ENCODE measurements at places on chromosomes 2 and 18. TPM values are rescaled to one million over a fixed set of nuclear protein-coding genes. Genes with fewer than 3 reads are reported as not detected.

The CFAP53 gene
- total RNA-seq = 0.40 TPM

The SATB2 gene
- 0.02 TPM for total RNA-seq

DNA sequence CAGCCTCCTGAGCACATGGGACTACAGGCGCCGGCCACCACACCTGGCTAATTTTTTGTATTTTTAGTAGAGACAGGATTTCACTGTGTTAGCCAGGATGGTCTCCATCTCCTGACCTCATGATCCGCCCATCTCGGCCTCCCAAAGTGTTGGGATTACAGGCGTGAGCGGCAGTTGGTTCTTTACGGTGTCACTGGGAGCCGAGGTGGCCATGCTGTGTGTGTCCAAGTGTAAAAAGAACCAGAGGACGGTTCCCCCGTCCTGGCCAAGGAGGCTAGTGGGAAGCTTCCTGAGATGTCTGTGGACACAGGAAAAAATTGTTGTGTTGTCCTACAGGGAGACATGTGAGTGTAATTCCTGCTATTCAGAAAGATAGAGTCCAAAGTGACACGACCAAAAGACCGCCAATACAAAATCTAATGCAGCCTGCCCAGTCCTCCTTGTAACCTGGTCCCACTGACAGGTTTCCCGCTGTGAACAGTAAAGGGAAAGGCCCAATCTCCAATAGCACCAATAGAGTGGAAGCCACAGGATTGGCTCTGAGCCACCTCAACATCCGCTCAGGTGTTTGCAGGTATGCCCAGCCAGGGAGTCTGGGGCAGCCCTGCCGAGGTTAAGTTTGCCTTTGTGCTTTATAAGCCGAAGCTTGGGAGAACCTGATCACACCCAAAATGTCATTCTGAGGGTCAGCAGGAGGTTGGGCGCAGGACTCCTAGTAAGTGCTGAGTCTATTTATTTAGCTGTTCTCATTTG, 40.6 kb downstream of the NCK2 start:
- no peak overlapping the region for H3K27ac ChIP-seq
- no peak for DNase-seq
- peaks cover 11% of the 10 kb centered on the region for H3K36me3 ChIP-seq
- H3K27me3 ChIP-seq = no peaks in the 10 kb centered on the region
- H3K4me3 ChIP-seq = no peak overlapping the region

- no peak for DNase-seq
- no peaks in the 10 kb centered on the region for H3K27me3 ChIP-seq
- no peaks in the 10 kb centered on the region for H3K4me1 ChIP-seq
- no peaks in the 10 kb centered on the region for H3K36me3 ChIP-seq
These were observed 501.5 kb downstream of the BCL11A start for GRCh38 chr2:60051991-60052390.

DNA sequence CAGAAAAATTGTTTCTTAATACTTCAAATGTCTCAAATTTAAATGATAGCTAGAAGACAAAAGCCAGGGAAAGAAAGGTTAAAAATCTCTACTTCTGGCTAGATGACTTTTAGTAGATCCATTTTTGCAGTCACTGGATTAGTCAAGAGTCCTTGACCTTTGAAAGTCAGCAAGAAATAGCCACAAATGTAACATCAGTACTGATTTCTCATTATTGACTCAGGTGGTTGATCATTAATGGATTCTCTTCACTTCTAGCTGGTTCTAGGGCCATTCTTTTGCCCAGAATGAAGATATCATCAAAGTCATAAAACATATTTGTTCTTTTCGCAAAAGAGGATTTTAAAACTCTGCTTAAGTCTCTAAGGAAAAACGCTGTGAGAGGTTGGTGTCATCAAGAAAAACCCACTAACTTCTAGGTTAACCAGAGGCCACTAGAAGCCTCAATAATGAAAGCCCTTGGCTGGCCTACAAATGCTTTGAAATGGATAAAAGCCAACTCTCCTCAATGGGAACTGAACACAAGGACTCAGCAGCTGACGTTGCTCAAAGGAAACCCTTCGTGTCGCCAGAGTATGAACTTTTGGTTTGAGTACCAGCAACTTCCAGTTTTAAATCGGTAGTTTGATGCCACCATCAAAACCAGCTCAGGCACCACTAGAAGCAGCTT, 66.3 kb downstream of the IRS1 start:
- peak overlapping the region; percentile 73 for H3K27ac ChIP-seq
- H3K4me1 ChIP-seq = peaks cover 11% of the 10 kb centered on the region
- H3K36me3 ChIP-seq = no peaks in the 10 kb centered on the region
- H3K4me3 ChIP-seq = no peak overlapping the region
- peak; percentile 26 for DNase-seq
- H3K27me3 ChIP-seq = no peaks in the 10 kb centered on the region

DNA sequence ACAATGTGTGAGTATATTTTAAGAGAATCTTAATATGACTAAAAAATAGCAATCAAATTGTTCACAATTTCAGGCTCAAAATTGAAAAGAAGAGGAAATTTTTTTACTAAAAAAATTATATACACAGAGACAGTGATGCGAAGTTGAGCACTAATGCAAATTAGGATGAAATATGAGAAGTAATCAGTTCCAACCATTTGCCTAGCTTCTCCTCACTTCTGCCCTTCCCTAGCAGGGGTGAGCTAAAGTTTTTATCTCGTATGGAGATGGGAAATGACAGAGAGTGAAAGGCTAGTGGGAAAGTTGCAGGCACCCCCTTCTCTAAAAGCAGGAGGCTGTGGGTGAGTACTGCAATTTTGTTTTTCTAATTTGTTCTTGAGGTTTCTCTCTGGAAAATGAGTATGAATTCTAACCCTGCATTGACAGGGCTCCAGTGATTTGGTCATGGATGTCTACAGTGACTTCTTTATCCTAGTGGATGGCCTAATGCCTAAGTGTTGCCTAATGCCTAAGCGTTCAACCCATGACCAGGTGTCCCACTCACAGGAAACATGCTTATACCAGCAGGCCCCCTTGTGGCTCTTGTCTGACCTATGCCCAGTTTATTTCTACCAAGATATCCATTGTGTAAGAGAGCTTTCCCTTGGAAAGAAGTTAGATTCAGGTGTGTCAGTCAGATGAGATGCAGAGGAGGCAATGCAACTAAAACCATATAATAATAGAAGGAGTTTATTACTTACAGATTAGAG, 78.0 kb upstream of the HNMT start:
- H3K27ac ChIP-seq = no peak overlapping the region
- H3K4me3 ChIP-seq = no peak overlapping the region
- no peaks in the 10 kb centered on the region for H3K4me1 ChIP-seq
- DNase-seq = no peak

The CDH19 gene
- total RNA-seq = not detected

DNA sequence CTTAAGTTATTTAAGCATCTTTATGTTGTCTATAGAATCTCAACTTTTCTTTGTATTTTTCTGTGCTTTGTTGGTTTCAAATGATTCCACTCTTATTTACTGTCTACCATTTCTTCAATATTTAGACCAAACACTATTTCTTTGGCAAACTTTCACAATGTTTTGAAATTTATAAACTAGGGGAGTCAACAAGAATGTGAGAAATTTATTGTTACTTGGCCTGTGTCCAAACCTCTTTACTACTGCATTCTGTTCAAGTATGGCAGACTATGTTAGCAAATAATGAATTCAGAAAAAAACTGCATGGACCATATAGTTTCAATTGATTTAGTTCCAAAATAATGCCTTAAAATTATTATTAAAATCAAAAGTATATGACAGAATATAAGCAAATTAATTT, 470.2 kb downstream of the FBXO15 start:
- H3K4me3 ChIP-seq = no peak overlapping the region
- H3K27me3 ChIP-seq = no peaks in the 10 kb centered on the region
- no peaks in the 10 kb centered on the region for H3K36me3 ChIP-seq
- DNase-seq = no peak

DNA sequence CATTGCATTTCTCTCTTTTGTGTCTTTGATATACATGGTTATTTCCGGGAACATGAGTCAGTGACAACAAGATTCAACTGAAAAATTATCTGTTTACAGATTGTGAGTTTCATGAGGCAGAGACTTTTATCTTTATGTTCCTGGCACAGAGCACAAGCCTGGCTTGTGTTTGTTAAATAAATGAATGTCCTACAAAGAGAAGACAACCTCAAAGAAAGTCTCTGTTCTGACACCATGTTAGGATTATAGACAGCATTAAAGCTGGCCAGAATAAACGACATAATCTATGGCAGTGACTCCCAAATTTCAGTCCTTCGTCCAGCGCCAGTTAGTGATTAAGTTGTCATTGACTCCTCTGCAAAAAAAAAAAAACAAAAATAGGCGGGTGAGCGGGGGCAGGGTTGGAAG, 97.4 kb upstream of the DNAJC10 start:
- no peak for DNase-seq
- H3K4me1 ChIP-seq = no peaks in the 10 kb centered on the region
- H3K4me3 ChIP-seq = no peak overlapping the region
- H3K27ac ChIP-seq = no peak overlapping the region

GRCh38 chr18:48924630-48925490, 25.9 kb downstream of the SMAD7 start:
- peaks cover 11% of the 10 kb centered on the region for H3K36me3 ChIP-seq
- H3K27ac ChIP-seq = peak overlapping the region; percentile 61
- H3K4me3 ChIP-seq = no peak overlapping the region
- H3K4me1 ChIP-seq = peaks cover 68% of the 10 kb centered on the region

DNA sequence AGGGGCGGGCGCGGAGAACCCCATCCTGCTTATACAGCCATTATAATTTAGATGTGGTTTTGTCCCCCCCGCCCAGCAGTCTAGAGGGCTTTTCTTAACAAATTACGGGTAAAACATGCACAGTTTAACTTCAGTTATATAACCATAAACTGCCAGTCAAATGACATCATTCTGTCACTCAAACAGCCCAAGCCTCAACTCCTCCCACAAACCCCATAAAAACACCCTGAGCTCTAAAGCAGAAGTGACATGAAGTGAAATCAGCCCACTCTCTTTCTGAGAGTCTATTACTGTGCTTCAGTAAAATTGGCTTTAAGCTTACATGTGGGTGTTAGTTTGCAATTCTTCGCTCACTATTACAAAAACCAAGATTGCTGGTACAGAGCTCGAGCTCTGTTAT, 705.1 kb upstream of the GCFC2 start:
- H3K4me1 ChIP-seq = no peaks in the 10 kb centered on the region
- no peak overlapping the region for H3K27ac ChIP-seq
- no peaks in the 10 kb centered on the region for H3K27me3 ChIP-seq
- H3K4me3 ChIP-seq = no peak overlapping the region
- no peak for DNase-seq

GRCh38 chr2:197159661-197160211, 150.8 kb downstream of the ANKRD44 start:
- H3K4me1 ChIP-seq = peaks cover 76% of the 10 kb centered on the region
- DNase-seq = peak; percentile 39
- peaks cover 16% of the 10 kb centered on the region for H3K36me3 ChIP-seq
- no peaks in the 10 kb centered on the region for H3K27me3 ChIP-seq

GRCh38 chr2:239235311-239235710, 165.5 kb downstream of the HDAC4 start:
- DNase-seq = no peak
- no peaks in the 10 kb centered on the region for H3K27me3 ChIP-seq
- peaks cover 61% of the 10 kb centered on the region for H3K4me1 ChIP-seq

The INHBB gene
- total RNA-seq = not detected

The GRB14 gene
- not detected for total RNA-seq

DNA sequence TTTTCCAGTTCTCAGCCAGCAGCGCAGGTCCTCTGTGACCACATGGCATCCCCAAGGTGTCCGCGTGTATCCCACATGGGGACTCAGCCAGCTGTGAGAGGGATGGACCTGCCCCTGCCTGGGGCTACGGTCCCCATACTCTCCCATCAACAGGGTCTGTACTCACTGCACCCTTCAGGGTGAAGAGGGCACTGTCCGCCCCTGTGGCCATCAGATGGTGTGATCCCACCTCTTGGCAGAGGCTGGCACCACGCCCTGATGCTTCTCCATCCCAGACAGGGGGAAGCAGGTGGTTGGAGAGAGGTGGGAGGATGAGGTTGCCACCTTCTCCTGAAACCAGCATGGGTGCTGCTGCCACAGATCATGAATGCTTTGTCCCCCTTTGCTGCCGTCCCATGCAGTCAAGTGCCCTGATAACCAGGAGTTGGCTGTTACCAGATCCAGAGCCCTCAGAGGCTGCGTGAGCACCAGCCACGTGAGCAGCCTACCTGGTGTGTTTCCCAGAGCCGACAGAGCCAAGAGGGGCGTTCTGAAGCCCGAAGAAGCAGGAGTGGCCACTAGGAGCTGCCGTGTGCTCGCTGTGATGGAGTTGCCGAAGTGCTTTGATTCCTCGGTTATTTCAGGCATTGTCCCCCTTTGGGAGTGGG, 93.9 kb downstream of the SH3RF3 start:
- no peak for DNase-seq
- H3K4me1 ChIP-seq = peaks cover 10% of the 10 kb centered on the region
- no peaks in the 10 kb centered on the region for H3K36me3 ChIP-seq
- H3K27ac ChIP-seq = no peak overlapping the region
- H3K4me3 ChIP-seq = no peak overlapping the region
- H3K27me3 ChIP-seq = peaks cover 11% of the 10 kb centered on the region

The DUSP2 gene
- 463 TPM for total RNA-seq
